Activated CD4-positive, alpha-beta T cell treated with anti-CD3 and anti-CD28 coated beads, Interleukin-10, Interleukin-2, amounts not matched to agents 100 ng/mL and 50 ng/mL, durations not matched to agents 16 hours and 8 hours (primary cell): ENCODE measurements at places on chromosomes 2 and 18.

- no peak for DNase-seq
These were observed 4.2 kb downstream of the ZNF516 start for GRCh38 chr18:76490670-76491472.

GRCh38 chr2:174004905-174005605 lies 39.9 kb upstream of the SP3 start:
- peak; percentile 66 for DNase-seq

DNA sequence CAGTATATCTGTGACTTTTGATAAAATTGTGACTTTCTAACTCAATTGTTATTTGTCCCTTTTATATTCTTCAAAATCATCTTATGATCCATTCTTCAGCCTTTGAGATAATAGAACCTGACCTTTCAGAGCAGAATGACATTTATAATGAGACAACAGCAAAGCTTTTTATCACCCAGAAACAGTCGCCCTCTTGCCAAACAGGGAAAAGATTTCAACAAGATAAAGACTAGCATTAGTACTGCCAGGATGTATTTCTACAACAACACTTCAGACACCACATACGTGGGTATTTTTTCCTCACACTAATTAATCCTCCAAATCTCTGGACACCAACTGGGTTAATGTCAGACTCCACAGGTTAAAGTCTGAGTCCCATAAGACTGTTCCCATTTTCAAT lies 249.0 kb downstream of the ZNF804A start:
- DNase-seq = no peak

- DNase-seq = peak; percentile 20
These were observed 2.5 kb downstream of the CYP1B1 start for GRCh38 chr2:38073211-38074057.

DNA sequence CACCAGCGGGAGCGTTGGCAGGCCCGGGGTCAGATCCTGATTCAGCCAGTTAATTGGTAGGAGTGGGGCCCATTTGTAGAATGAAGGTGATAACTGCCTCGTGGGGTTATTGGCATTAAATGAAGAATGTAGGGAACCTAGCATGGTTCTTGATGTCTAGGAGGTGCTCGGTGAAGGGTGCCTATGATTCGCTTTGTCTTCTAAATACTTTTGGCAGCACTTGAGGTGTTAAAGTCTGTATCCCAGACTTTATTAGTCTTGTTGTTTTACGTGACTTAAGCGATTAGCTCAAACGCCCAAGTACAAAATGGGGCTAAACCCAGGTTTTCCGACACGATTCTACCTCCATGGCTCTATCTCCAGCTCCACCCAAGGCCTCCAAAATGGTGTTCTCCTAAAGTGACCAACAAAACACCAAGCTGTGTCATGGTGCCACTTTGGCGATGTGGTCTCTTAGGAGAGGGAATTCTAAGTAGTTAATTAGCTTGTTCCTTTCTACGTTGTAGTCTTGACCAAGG lies 980 bp upstream of the PPP4R1 start:
- no peak for DNase-seq

- DNase-seq = no peak
These were observed 365.9 kb downstream of the CELF4 start for GRCh38 chr18:37199741-37200140.

- DNase-seq = no peak
These were observed 17.8 kb downstream of the RFTN2 start for GRCh38 chr2:197657562-197657961.

GRCh38 chr2:207148020-207148419 lies 17.7 kb downstream of the KLF7 start:
- DNase-seq = no peak

GRCh38 chr2:23691565-23691964 lies 235.4 kb downstream of the ATAD2B start:
- no peak for DNase-seq

- DNase-seq = no peak
These were observed 13.4 kb downstream of the PPP1R7 start for GRCh38 chr2:241163601-241164118.

DNA sequence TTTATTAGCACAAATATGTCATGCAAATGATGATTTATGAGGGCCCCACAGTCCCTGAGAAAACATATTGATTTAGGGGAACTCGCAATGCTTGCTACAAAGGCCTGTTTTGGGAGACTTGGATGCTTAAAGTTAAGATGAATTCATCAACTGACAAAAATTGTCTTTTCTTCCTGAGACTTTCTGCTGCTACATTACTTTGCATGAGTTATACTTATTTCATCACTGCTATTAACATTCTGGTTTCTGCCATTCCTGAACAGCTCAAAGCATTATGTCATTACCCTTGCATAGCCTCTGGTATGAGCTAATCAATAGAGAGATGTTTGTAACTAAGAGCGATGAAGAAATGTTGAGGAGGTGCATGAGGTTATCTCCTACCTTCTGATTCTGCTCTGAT lies 74.4 kb downstream of the SOX11 start:
- no peak for DNase-seq

GRCh38 chr2:201980389-201980821 lies 53.2 kb upstream of the FZD7 start:
- DNase-seq = no peak

GRCh38 chr2:161905389-161906046 lies 168.5 kb downstream of the DPP4 start:
- peak; percentile 69 for DNase-seq

GRCh38 chr2:66436581-66437001 lies 1.7 kb downstream of the MEIS1 start:
- DNase-seq = no peak

GRCh38 chr18:69900941-69901340 lies 46.7 kb downstream of the CD226 start:
- DNase-seq = no peak

DNA sequence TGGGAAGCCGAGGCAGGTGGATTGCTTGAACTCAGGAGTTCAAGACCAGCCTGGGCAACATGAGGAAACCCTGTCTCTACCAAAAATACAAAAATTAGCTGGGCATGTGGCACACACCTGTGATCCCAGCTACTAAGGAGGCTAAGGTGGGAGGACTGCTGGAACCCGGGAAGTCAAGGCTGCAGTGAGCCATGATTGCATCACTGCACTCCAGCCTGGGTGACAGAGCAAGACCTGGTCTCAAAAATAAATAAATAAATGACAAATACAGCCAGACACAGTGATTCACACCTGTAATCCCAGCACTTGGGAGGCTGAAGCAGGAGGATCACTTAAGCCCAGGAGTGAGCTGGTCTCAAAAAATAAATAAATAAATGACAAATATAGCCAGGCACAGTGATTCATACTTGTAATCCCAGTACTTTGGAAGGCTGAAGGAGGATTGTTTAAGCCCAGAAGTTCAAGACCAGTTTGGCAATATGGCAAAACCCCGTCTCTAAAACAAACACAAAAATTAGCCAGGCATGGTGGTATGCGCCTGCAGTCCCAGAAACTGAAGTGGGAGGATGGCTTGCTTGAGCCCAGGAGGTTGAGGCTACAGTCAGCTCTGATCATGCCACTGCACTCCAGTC lies 6.2 kb downstream of the KANSL3 start:
- no peak for DNase-seq

- DNase-seq = no peak
These were observed 552.8 kb upstream of the PKDCC start for GRCh38 chr2:41495050-41495449.

DNA sequence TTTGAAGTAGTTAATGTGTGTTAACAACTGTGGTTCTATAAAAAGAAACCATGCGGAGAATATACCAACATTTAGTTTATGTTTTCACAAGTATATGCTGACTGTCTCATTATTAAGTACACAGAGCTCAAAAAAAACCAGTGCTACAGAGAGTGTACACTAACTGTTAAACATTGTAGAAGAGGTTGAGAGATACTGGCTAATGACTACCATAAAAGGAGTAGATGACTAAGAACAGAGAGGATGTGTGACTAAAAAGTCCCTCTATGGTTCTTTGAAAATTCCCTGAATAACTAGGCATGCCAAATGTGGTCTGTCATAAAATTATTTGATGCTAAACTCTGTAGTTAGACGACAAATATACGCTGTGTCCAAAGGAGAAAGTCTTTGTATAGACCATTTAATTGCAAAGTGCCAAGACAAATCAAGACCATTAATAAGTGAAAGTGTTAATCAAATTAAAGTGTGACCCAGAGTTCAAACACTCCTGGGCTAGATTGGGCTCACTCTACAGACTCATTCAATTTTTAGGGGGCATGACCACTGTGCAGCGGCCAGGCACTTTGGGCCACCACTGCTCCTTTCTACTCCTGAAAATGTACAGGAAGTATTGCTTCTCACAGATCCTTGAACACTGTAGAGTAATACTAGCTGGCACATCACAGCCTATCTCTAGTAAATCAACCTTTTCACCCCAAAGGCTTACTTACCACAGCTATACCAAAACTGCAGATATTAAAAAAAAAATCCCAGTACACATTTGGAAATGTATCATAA lies 45.1 kb upstream of the SERTAD2 start:
- DNase-seq = peak; percentile 91

GRCh38 chr2:17636257-17636656 lies 95.8 kb downstream of the VSNL1 start:
- no peak for DNase-seq

- DNase-seq = peak; percentile 90
These were observed 5.5 kb downstream of the TMBIM1 start for GRCh38 chr2:218286570-218287459.

- DNase-seq = no peak
These were observed 92.3 kb upstream of the THUMPD2 start for GRCh38 chr2:39871291-39871761.
